Vagina (tissue), 2 donors: ENCODE measurements at places on chromosomes 5 and 9.

- peak; percentile 46 for DNase-seq
Observed at GRCh38 chr5:133730346-133730745, 118.0 kb upstream of the FSTL4 start.

GRCh38 chr5:4511996-4512656 is 628.0 kb upstream of the ADAMTS16 start:
- no peak for DNase-seq

- DNase-seq, result no peak
Observed at GRCh38 chr5:176176231-176176630, 62.0 kb upstream of the SIMC1 start.

- no peak for DNase-seq
Observed at GRCh38 chr5:52983731-52984636, 5.2 kb upstream of the ITGA2 start.

- DNase-seq, result no peak
Observed at GRCh38 chr9:111095441-111095840, 57.2 kb upstream of the LPAR1 start.

DNA sequence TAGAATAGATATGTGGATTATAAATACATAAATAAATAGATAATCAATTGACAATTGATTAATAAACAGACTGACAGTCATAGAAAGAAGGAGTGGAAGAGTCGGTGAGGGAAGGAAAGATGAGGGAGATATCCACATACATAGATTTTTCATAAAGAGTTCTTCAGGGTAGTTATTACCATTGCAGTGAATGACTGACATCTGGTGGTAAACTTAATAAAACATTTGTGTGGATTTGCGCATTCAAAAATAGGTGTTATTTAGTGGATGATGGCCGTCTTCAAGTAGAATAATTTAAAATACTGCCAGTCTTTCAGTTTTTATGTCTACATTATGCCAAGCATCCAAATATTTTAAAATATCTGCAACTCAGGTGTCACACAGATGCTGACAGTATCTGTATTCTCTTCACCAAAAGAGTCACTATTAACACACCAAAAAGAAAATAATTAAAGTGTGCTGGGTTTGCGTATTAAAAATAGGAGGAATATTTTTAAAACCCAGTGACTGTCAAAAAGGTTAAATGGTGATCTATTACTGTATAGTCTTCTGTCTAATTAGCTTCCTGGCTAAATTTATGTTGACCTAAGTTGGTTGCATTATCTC is 78.8 kb downstream of the GIN1 start:
- no peak for DNase-seq

- DNase-seq, result no peak
Observed at GRCh38 chr5:79423296-79423695, 90.6 kb downstream of the HOMER1 start.

GRCh38 chr9:892123-892522 is 50.6 kb downstream of the DMRT1 start:
- no peak for DNase-seq

DNA sequence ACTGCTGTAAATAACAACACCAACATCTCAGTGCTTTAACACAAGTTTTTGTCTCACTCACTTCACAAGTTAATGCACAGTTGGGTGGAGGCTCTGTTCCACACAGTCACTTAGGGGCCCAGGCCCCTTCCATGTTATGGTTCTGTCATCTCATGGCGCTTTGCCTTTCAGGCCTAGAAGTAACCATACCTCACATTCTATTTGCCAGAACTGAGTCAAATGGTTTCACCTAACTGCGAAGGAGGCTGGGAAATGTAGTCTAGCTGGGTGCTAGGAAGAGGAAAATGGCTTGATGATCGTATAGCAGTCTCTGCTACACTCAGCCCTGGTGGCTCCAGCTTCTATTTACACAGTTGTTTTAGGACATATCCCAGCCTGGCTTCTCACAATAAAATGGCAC is 23.1 kb upstream of the MVB12B start:
- peak; percentile 34 for DNase-seq
